Mesothelial cell of epicardium (in vitro differentiated cells): ENCODE measurements at places on chromosomes 4 and X.

DNA sequence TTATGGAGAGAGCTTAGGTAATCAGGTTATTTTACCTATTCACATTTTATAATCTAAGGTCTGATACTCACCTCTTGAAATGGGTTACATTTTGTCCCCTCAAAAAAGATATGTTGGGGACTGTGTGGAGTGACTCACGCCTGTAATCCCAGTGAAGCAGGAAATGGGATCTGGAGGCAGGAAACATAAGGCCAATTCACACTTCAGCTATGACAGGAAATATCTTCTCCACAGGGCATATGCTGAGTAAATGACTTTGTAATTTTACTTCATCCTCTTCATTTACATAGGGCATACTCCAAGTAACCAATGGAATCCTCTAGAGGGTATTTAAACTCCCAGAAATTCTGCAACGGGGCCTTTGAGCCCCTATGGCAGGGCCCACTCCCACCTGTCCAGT, 54.8 kb upstream of the ZMAT1 start:
- no peak for DNase-seq

- no peak for DNase-seq
These were observed 17.7 kb upstream of the ELOVL6 start for GRCh38 chr4:110216129-110216528.

DNA sequence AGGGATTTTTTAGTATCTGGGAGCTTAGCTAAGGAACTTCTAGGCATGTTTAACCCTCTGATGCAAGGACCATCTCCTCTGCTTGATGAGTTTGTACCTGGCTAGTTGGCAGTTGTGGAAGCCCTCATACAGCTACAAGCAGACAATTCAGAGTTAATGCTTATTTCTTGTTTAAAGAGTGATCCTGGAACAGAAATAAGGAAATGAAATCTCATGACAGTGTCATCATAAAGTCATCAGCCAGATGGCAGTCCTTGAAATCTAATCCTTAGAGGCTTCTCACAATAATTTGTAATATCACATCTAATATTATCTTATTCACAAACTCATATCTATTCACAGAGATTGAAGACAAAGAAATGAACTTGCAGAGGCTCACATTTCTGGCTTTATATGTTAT, 581.6 kb upstream of the FTHL17 start:
- no peak for DNase-seq

- no peak for DNase-seq
These were observed 6.9 kb upstream of the ETDC start for GRCh38 chrX:135302269-135302873.

GRCh38 chr4:102305666-102306065, 39.6 kb downstream of the SLC39A8 start:
- no peak for DNase-seq
